Sigmoid colon (tissue), 7 donors: ENCODE measurements at places on chromosomes 16 and 17. TPM values are rescaled to one million over a fixed set of nuclear protein-coding genes. Genes with fewer than 3 reads are reported as not detected.

GRCh38 chr16:78952630-78953029 lies 647.9 kb downstream of the MAF start:
- no peak for DNase-seq

Gene HOXB8
- total RNA-seq = not detected

- no peak for DNase-seq
Measured at GRCh38 chr16:17258848-17259713, 211.7 kb downstream of the XYLT1 start.

DNA sequence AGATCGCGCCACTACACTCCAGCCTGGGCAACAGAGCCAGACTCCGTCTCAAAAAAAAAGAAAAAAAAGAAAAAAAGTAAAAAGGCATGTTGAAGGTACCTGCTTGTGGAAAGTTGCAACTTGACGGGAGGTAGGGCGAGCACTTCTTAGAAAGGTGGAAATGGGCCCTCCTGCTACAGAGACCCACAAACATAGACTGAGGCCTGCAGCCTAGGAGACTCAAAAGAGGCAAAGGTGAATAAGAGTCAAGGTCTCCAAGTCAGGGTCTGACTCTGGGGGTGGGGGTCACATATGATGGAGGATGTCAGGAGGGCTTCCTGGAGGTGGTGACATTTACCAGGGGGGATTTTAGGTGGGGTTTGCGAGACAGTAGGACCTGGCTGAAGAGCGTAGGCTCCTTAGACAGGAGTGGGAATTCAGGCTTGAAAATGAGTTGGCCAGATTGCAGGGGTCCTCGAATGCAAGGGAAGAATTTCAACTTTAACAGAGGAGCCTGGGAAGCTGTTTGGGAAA lies 303.0 kb downstream of the SEC14L1 start:
- no peak for DNase-seq

Gene CACNG3
- not detected for total RNA-seq

DNA sequence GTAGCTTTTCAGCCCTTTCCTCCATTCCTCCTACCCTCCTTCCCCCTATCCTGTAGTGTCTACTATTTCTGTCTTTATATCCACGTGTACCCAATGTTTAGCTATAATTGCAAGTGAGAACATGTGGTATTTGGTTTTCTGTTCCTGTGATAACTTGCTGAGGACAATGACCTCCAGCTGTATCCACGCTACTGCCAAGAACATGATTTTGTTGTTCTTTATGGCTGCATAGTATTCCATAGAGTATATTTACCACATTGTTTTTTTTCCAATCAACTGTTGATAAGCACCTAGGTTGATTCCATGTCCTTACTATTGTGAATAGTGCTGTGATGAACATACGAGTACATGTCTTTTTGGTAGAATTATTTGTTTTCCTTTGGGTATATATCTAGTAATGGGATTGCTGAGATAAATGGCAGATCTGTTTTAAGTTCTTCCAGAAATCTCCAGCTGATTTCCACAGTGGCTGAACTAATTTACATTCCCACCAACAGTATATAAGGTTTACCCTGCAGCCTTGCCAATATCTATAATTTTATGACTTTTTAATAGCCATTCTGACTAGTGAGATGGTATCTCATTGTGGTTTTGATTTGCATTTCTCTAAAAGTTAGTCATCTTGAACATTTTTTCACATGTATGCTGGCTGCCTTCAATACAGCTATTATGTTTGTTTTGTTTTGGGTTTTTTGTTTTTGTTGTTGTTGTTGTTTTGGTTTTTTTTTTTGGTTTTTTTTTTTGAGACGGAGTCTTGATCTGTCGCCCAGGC lies 10.9 kb upstream of the COPRS start:
- DNase-seq = no peak

Gene PLEKHG4
- total RNA-seq = 5.3 TPM

GRCh38 chr17:77186141-77186604 lies 45.4 kb downstream of the SEC14L1 start:
- DNase-seq = no peak

GRCh38 chr16:71626018-71626857 lies at the start of gene MARVELD3:
TSS of gene MARVELD3 (plus strand) at chr16:71626184. CDS start at chr16:71626230, 46 bp downstream.
- no peak for DNase-seq

- no peak for DNase-seq
Measured at GRCh38 chr17:48282303-48282702, 147.7 kb downstream of the SKAP1 start.

Gene DGKE
- 25.9 TPM for total RNA-seq

- no peak for DNase-seq
Measured at GRCh38 chr17:69602972-69603371, 188.5 kb downstream of the MAP2K6 start.

DNA sequence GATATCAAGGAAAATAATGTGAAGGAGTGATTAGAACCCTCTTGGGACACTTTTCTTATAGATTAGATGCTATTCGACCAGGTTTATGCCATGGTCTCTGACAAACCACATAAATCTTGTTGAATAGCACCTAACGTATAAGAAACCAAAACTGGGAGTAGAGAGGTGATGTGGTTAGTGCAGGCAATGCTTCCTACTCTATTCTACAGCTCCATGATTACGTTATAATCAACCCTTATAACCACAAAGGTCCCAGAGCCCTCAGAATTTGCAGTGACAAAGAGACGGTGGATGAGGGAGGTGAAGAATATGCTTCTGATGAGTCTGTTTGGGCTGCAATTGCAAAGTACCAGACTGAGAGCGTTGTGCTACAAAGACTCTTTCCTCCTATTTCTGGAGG lies 78.4 kb downstream of the ARHGAP44 start:
- no peak for DNase-seq

GRCh38 chr16:22788193-22788530 lies 25.8 kb upstream of the HS3ST2 start:
- DNase-seq = no peak

Gene ERBB2
- total RNA-seq = 20.7 TPM

Gene MPV17L
- 10.2 TPM for total RNA-seq
